ENCODE measurements at places on chromosomes 4 and X.

GRCh38 chrX:3501833-3502535 is 155.5 kb upstream of the MXRA5 start:
- DNase-seq: no peak

DNA sequence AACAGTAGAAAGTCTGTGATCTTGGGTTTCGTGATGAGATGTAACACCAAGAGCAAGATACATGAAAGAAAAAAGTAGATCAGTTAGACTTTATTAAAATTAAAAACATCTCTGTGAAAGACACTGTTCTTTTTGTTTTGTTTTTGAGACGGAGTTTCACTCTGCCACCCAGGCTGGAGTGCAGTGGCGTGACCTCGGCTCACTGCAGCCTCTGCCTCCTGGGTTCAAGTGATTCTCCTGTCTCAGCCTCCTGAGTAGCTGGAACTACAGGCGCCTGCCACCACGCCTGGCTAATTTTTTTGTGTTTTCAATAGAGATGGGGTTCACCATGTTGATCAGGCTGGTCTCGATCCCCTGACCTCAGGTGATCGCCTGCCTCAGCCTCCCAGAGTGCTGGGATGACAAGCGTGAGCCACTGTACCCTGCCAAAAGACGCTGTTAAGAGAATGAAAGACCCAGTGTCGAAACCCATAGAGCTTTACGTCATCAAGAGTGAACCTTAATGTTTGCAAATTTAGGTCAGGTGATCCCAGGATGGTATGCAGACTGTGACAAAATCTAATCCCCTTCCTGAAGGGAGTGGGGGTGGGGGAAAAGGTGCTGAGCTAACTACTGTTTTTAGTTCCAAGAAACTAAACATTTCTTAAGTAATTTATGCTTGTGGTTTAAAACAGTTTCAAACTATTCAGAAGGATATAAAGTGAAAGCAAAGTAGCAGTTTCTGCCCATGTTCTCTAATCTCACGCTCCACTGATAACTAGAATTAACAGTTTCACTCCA is 8.0 kb downstream of the OFD1 start:
- DNase-seq: no peak

- no peak for DNase-seq
Measured at GRCh38 chr4:113641025-113641431, 120.5 kb downstream of the CAMK2D start.

DNA sequence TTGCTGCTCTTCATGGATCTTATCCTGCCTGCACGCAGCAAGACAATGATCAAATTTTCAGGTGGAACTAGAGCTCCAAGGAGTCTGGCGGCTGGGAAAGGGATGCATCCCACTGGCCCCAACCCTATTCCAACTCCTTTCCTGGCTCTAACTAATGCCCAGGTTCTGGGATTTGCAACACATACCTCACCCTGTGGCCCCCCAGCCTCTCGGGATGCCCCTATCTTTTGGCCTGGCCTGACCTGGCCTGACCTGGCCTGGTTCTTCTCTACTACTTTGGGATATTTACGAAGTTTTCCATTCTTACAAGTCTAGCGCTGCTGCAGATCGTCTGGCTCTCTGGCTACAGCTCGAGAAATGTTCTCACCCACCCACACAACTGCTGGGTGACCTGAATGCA is 56.4 kb upstream of the CDKN2AIP start:
- DNase-seq: no peak

DNA sequence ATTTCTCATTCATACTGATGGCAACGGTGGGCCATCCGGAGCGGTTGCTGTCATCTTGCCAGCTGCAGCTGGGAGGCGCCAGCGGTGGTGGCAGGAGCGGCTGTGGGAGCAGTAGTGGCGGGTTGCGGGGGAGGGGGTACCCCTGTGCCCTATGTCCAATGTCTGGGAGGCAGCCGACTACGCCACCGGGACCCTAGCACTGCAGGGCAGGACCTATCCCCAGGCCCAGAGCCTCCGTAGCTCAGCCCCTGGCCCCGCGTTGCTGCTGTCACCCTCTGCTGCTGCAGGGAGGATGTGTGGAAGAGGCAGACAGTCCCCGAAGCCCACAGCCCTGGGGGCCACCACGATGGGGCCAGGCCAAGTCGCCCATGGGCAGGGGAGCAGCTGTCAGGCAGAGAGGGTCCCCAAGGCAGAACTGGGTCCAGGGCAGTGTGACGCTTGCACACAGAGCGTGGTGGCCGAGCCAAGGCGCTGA is 10.0 kb upstream of the SPP1 start:
- no peak for DNase-seq

GRCh38 chr4:89160806-89161205 is 49.5 kb downstream of the TIGD2 start:
- DNase-seq: no peak

GRCh38 chr4:76654791-76655190 is 219.8 kb downstream of the SHROOM3 start:
- DNase-seq: no peak

DNA sequence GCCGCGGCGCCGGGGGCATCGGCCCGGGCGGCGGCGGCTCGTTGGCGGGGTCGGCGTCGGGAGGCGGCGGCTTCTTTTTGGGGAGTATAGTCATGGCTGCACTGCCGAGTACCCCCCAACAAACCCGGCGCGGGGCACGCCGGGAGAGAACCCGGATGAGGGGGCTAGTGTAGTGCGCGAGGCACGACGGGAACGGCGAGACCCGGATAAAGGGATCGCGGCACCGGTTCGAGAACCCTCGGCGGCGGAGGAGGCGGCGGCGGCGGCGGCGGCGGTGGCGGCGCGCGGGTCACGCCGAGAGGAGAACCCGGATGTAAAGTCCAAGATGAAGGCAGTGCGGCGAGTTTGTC is at the start of gene OTUD5:
TSS of gene OTUD5 (minus strand) at position 131 of the 350 bp plus-strand sequence. CDS start at position 94, 37 bp downstream.
- no peak for DNase-seq

- no peak for DNase-seq
Measured at GRCh38 chr4:78749258-78749971, 26.7 kb upstream of the BMP2K start.

GRCh38 chrX:149522916-149523315 is 17.8 kb upstream of the IDS start:
- no peak for DNase-seq

DNA sequence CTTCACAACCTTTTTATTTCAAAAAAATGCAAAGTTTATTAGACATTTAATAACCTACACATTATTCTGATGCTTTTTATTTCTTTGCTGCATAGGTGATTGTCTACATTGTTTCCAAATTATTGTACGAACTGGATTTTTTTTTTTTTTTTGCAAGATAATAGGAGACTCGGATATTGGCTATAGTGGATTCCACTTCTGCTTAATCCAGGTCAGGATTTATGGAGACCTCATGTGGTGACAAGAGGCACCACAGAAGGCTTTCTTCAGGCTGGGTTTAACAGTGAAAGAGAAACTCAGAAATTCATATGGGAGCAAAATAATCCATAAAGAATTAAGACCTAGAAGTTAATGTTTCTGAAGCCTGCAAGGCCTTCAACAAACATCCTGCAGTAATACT is 2.4 kb upstream of the SLIT2 start:
- no peak for DNase-seq

GRCh38 chr4:125780164-125780563 is 465.4 kb downstream of the FAT4 start:
- DNase-seq: no peak

- no peak for DNase-seq
Measured at GRCh38 chr4:113409181-113409580, 352.4 kb downstream of the CAMK2D start.

DNA sequence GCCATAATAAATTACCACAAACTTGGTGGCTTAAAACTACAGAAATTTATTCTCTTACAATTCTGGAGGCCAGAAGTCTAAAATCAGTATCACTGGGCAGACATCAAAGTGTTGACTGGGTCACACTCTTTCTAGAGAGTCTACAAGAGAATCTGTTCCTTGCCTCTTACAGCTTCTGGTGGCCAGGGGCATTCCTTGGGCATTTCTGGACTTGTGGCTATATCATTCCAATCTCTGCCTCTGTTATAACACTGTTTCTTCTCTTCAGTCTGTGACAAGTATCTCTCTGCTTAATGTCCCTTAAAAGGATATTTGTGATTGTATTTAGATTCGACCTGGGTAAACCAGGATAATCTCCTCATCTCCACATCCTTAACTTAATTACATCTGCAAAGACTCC is 207.3 kb upstream of the DCAF8L1 start:
- DNase-seq: no peak

- no peak for DNase-seq
Measured at GRCh38 chr4:41426539-41426938, 111.4 kb upstream of the LIMCH1 start.

DNA sequence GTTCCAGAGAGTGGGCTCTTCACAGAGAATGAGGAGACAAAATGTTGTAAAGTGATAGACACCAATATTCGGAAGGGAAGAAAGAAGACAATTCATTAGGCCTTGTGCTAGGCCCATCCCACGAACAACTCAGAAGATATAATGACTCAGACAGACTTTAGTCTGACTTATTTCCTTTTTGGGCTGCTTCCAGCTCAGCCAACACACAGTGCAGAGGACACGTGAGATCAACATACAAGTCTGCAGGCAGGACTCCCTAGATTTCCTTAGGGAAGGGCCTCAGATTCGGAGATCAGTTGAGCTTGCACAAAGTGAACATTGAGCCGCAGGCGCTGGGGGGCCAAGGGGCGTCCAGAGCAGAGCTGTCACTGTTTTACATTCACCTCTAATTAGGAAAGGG is 290.7 kb upstream of the TENM3 start:
- DNase-seq: no peak

GRCh38 chrX:63354484-63354883 is 3.4 kb upstream of the SPIN4 start:
- DNase-seq: no peak

GRCh38 chrX:85065512-85066198 is 62.0 kb downstream of the APOOL start:
- DNase-seq: no peak

All from iPS DF 6.9 (cell line).